IMR-90 (cell line): ENCODE measurements at places on chromosomes 1 and 21. TPM values are rescaled to one million over a fixed set of nuclear protein-coding genes. Genes with fewer than 3 reads are reported as not detected.

GRCh38 chr1:238409932-238410331, 519.2 kb upstream of the ZP4 start:
- peak; percentile 44 for DNase-seq

GRCh38 chr21:14602382-14602958, 56.4 kb upstream of the SAMSN1 start:
- no peak for DNase-seq

- DNase-seq, result no peak
Measured at GRCh38 chr1:15808955-15809354, 1.5 kb upstream of the UQCRHL start.

- peak; percentile 91 for DNase-seq
Measured at GRCh38 chr1:145720556-145720877, 1.2 kb downstream of the CD160 start.

DNA sequence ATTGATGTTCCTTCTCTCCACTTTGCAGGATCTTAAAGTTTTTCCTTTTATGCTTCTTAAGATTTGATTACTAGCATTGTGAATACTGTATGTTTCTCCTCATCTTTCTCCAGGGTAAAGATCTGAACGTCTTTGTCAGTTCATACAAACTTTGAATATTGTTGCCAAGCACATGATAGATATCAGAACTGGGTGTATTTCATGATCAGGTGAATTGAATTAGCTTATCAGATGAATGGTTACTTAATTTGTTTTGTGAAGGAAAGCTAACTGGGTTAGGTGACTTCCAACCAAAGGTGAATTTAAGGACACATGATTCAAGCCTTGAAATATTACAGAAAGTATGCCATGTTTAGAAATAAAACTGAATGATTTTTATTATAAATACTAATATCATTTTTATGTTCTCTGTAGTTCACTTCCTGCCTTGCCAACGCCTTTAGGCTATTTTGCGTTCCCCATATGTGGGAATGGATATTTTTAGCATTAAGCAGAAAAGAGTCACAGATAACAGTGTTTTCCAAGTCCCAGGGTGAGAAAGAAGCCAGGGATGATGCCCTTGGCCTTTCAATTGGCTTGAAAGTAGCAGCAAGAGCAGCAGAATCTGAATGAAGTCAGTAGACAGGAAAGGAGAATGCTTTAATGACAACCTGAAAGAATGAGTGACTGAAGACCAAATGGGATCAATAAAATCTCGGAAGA, 752.1 kb downstream of the NCAM2 start:
- DNase-seq, result no peak

GRCh38 chr1:170660871-170661645, 2.9 kb upstream of the PRRX1 start:
- peak; percentile 33 for DNase-seq

DNA sequence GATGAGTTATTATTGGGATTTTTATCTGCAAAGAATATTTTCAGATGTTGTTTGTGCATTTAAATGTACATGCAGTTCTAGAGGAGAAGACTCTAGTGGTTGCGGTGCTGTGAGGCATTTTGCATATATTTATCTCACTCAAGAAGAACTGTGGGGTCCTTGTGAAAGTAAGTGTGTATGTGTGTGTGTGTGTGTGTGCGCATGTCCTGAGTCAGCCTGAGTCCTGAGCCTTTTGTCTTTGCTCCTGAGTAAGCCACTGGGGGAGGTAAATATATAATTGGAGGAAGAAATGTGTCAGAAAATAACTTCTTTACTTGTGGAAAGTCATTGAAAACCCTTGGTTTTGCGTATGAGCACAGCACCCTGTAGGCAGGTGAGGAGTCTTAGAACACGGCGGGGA, 55.6 kb upstream of the CD34 start:
- peak; percentile 13 for DNase-seq

GRCh38 chr21:30625449-30626165, 5.2 kb downstream of the KRTAP20-4 start:
- no peak for DNase-seq

- peak; percentile 79 for DNase-seq
Measured at GRCh38 chr1:231885209-231885854, 258.7 kb downstream of the DISC1 start.

- DNase-seq, result no peak
Measured at GRCh38 chr1:248825573-248825908, 174 bp downstream of the SH3BP5L start.

- DNase-seq, result no peak
Measured at GRCh38 chr1:89465201-89465600, 59.4 kb upstream of the LRRC8B start.

GRCh38 chr21:16855164-16855667, 657.6 kb upstream of the CXADR start:
- no peak for DNase-seq

GRCh38 chr1:212186427-212187207, 98.6 kb upstream of the PPP2R5A start:
- no peak for DNase-seq

- peak; percentile 86 for DNase-seq
Measured at GRCh38 chr1:59020151-59020997, 236.5 kb upstream of the JUN start.

DNA sequence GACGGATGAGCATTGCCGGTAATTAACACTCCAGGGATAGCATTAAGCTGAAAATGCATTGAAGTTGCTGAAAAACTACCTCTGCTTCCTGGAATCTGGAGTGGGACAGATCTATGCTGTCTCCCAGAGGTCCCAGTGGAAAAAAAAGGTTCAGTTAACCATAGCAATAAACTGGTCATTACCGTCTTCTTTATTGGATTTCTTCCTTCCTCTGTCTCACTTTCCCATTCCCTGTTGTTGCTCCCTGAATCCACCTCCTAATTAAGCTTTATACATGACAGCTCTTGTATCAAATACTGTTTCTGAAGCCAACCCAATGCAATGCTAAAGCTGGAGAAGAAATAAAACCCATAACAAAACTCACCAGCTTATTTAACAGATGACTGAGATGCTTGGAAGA, 1805.9 kb downstream of the NCAM2 start:
- no peak for DNase-seq

DNA sequence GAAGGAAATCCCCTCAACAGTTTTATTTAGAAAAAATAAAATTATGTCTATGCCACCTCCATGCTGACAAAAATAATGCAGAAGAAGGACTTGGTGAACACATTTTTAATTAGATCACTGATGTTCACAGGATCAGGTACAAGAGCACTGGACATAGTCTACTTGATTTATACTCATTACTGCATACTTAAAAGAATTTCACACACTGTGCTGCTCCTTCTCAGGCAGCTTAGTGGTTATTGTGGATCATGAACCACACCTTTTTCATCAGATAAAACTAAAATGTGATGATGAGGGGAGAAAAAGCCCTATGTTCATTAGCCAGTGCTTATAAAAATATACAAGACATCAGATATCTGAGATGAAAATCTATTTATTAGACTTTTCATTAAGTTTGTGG, 103.3 kb upstream of the DPH5 start:
- DNase-seq, result no peak

DNA sequence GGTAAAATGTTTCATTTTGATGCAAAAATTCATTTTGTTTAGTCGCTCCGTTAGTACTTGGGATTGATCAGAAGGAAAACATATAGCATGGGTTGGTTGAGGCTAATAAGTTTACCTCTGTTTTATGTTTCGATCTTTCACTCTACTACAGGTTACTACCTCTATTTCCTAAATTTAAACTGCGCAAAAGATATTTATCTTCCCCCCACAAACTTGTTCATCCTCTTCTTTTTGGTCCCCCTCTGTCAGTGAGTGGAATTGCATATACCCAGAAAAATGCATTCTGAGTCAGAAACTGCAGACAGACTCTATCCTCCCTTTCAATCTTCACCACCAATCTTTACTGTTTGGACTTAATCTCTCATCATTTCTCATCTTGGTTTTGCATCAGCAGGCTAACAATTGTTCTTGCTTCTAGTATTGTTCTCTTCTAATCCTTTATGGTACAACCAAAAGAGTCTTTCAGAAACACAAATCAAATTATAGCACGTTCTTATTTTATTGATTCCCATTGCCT, 316.0 kb upstream of the ADGRL4 start:
- DNase-seq, result peak; percentile 50

Gene SLC27A3
- total RNA-seq, result 1.9 and 3.2 TPM in 2 replicates

Gene TBCE
- total RNA-seq, result 26.7 and 33.1 TPM in 2 replicates

Gene VASH2
- total RNA-seq, result 0.83 and 0.90 TPM in 2 replicates

Gene STUM
- total RNA-seq, result not detected in 2 replicates

Gene MYBPH
- not detected in 2 replicates for total RNA-seq

Gene RNF186
- total RNA-seq, result not detected in 2 replicates
